Activated T-cell treated with anti-CD3 and anti-CD28 coated beads for 1 hour (primary cell): ENCODE measurements at places on chromosomes 2 and 18.

DNA sequence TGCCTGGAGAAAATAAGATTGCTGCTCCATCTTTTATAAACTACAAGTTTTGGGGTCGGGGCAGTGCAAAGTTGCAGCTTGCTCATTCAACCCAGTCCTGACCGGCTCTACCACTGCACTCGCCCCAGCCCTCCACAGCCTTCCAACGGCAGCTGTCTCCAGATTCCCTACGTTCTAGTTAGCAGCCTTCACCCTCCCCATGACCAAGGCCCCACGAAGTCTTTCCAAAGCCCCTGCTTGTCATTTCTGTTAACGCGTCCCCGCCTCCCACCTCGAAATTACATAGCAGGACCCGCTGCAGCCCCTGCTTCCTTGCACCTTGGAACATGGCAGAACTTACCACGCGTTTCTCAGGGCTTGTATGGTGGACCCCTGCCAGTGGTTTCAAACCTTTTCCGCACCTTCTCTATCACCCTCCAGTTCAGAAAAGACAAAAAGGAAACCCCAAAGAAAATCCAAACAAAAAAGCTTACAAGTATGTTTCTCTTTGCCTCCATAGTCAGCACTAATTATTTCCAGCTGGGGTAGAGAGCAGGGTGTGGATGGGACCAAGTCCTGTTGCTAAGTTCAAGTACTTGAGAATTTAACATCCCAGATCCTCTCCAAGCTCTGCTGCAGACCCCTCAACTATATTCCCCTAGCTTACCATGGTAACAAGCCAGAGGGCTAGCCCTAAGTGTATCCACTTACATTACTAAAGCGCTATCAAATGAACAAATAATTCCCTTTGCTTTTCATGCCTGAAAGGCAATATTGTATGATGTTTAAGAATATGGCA is 161.5 kb downstream of the TGIF1 start:
- no peak for DNase-seq

DNA sequence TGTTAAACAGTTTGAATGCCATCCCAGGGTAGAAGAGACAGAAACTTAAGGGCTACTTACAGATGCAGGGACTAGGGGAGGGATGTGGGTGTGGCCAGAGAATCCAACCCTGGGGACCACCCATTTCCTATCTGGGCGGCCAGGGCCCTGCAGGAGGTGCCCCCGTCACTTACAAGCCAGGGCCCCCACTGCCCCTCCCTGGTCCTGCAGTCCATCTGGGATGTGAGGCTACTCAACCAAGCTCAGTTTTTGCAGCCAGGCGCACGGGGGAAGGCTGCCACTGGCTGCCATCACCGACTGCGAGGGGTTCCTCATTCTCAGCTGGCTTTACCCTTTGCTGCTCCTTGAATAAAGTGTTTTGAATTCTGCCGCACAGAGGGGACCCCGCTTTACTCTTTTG is 42.1 kb downstream of the RRM2 start:
- DNase-seq: no peak

- DNase-seq: no peak
Measured at GRCh38 chr2:199962203-199962602, 6.8 kb downstream of the MAIP1 start.

GRCh38 chr2:56483081-56483480 is 299.3 kb downstream of the CCDC85A start:
- no peak for DNase-seq

DNA sequence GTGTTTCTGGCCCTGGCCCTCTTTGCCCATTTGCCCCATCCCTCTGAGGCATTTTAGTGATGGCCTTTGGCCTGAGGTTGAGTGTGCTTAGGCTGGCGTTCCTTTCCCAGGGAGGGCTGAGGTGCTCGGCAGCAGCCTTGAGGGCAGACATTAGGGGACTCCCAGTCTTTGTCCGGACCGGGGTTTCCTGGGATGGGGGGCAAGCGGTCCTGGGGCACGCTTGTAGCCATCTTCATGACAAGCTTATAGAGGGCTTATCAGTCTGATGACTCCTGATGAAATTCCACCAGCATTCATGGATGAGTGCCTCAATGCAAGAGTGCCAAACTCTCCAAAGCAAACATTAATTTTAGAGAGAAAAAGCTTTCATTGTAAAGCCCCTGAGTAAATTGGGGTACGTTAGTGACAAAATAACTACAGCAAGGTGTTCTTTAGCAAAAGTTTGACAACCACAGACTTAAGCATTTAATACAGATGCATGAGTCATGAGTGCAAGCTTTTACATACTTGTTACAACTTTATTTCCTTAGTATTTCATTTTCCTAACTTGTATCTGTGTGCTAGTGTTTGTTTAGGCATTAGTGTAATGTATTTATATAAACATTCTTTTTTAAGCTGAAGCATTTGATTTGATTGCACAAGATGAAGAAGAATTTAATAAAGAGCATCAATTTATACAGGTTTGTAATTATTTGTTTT is 45.6 kb downstream of the CEP192 start:
- no peak for DNase-seq

GRCh38 chr2:50538147-50538546 is 493.8 kb downstream of the NRXN1 start:
- no peak for DNase-seq

GRCh38 chr2:181553244-181553643 is 96.1 kb downstream of the ITGA4 start:
- DNase-seq: no peak

GRCh38 chr2:72386288-72386687 is 238.6 kb upstream of the CYP26B1 start:
- DNase-seq: no peak

DNA sequence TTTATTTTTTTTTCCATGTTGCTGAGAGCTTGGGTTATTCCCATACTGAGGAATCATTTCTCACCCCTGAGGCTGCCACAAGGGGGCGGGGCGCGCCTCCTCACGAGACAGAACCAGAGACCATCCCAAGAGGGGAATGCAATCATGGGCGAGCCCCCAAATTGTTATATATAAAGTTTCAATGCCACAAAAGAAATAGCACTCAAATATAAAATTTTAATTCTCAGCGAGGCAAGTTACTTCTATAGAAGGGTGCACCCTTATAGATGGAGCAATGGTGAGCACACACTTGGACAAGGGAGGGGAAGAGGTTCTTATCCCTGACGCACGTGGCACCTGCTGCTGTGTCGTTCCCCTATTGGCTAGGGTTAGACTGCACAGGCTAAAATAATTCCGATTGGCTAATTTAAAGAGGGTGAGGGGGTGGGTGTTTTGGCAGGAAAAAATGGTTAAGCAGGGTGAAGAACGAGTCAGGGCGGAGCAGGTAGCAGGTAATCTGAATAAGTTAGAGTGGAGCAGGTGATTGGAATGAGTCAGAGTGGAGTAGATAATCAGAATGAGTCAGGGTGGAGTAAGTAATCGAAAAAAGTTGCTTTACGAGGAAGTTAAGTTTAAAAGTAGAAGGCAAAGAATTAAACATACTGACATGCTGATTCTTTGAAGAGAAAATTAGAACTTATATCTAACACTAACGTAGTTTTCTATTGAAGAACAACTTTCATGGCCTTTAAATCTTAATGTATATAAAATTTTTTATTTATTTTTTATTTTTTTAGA is 177.5 kb downstream of the MTCL1 start:
- no peak for DNase-seq

DNA sequence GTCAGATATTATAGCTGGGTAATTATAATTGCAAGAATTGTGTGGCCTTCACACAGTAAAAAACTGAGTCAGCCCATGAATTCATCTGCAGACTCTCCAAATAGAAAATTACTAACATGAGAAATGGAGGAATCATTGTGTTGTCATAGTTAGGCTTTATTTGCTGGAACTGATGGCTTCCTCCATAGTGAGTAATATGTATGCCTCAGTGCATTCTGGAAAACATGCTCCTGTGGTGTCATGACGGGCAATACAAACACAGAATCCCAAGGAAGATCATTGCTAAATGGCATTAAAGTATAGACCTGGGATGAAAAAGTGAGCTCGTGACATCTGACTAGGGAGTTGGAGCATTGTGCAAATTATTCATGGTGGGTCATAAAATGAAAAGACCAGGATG is 23.6 kb upstream of the NMS start:
- no peak for DNase-seq

- no peak for DNase-seq
Measured at GRCh38 chr18:33575451-33575850, 2.6 kb upstream of the ASXL3 start.
